ENCODE measurements at places on chromosomes 5 and 9. TPM values are rescaled to one million over a fixed set of nuclear protein-coding genes. Genes with fewer than 3 reads are reported as not detected.

The CCNB1 gene
- 24.1 TPM for total RNA-seq

The TEK gene
- total RNA-seq: 7.2 TPM

The FGF10 gene
- total RNA-seq: 1.3 TPM

The FAM221B gene
- total RNA-seq: not detected
